Thoracic aorta (tissue), 2 donors: ENCODE measurements at places on chromosomes 1 and 21. TPM values are rescaled to one million over a fixed set of nuclear protein-coding genes. Genes with fewer than 3 reads are reported as not detected.

The MSH4 gene
- 0.27 TPM for total RNA-seq

The RCOR3 gene
- total RNA-seq: 70.3 TPM

The LY9 gene
- 0.41 TPM for total RNA-seq

The SLX9 gene
- 10.6 TPM for total RNA-seq

The CASQ2 gene
- total RNA-seq: 6.6 TPM

The PHTF1 gene
- total RNA-seq: 21.2 TPM

The SLAMF9 gene
- total RNA-seq: not detected

The RTCA gene
- 23.8 TPM for total RNA-seq

The CDK18 gene
- 18.6 TPM for total RNA-seq

The SH2D1B gene
- not detected for total RNA-seq

DNA sequence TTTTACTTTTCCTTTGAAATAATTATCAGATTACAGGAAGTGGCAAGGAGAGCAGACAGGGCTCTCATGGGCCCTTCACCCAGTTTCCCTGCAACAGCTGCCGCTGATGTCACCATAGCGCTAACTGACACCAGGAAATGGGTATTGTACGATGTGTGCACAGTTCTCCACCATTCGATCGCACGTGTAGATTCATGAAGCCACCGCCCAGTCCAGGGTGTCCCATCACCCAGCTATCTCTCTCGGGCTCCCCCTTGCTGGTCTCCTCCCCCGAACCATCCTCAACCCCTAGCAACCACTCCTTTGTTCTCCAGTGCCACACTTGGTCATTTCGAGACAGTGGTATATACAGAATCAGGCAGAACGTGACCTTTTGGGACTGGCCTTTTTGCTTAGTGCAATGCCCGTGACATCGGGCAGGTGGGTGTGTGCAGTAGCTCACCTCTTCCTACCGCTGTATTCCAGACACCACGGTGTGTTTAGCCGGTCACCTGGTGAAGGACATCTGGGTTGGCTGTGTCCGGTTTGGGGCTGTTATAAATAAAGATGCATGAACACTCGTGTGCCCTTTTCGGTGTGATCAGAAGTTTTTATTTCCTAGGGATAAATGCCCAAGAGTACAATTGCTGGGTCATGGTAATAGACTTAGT is 118.4 kb downstream of the CRYAA start:
- no peak for DNase-seq
- H3K4me1 ChIP-seq: no peaks in the 10 kb centered on the region
- H3K27ac ChIP-seq: no peak overlapping the region
- no peaks in the 10 kb centered on the region for H3K27me3 ChIP-seq
- H3K36me3 ChIP-seq: no peaks in the 10 kb centered on the region
- H3K4me3 ChIP-seq: no peak overlapping the region

- H3K27ac ChIP-seq: no peak overlapping the region
- no peaks in the 10 kb centered on the region for H3K36me3 ChIP-seq
- no peak for DNase-seq
- no peaks in the 10 kb centered on the region for H3K4me1 ChIP-seq
Observed at GRCh38 chr1:116808200-116808847, 54.1 kb downstream of the CD2 start.

DNA sequence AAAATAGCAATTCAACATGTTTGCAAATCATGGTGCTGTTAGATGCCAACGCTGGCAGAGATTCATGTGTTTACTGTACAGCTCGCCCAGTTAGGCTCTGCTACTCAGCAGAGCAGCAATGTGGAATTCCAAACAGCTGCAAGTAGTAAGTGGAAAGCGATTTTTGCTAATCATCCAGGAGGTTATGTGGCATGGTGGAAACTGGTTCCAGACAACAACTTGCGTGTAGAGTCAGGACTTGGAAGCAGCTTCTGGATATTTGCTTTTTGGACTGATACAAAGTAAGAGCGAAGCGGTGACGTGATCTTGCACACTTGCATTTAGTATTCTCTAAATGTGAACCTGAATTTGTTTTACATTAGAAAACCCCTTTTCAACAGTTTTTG is 27.1 kb upstream of the HHAT start:
- H3K27me3 ChIP-seq: no peaks in the 10 kb centered on the region
- H3K27ac ChIP-seq: no peak overlapping the region
- H3K4me1 ChIP-seq: peaks cover 3% of the 10 kb centered on the region

GRCh38 chr1:81224222-81224621 is 576.5 kb upstream of the ADGRL2 start:
- H3K4me1 ChIP-seq: no peaks in the 10 kb centered on the region
- no peak overlapping the region for H3K4me3 ChIP-seq
- H3K27ac ChIP-seq: no peak overlapping the region
- H3K27me3 ChIP-seq: no peaks in the 10 kb centered on the region

DNA sequence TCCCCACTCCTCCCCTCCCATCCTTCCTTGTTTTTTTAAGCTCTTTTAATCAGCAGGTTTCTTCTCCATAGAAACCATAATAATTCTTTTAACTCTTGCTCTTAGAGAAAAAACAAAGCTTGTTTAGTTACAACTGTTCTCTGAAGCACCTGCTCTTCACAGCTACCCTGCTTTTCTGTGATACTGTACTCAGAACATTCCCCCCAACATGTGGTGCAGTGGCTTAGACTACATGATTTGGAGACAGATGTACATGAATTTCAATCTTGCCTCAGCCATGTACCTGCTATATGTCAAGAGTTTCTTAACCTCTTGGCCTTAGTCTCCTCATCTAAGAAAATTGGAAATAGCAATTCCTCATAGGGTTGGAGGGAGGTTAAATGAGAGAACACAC is 33.5 kb downstream of the LAMC2 start:
- H3K36me3 ChIP-seq: no peaks in the 10 kb centered on the region
- no peaks in the 10 kb centered on the region for H3K27me3 ChIP-seq

DNA sequence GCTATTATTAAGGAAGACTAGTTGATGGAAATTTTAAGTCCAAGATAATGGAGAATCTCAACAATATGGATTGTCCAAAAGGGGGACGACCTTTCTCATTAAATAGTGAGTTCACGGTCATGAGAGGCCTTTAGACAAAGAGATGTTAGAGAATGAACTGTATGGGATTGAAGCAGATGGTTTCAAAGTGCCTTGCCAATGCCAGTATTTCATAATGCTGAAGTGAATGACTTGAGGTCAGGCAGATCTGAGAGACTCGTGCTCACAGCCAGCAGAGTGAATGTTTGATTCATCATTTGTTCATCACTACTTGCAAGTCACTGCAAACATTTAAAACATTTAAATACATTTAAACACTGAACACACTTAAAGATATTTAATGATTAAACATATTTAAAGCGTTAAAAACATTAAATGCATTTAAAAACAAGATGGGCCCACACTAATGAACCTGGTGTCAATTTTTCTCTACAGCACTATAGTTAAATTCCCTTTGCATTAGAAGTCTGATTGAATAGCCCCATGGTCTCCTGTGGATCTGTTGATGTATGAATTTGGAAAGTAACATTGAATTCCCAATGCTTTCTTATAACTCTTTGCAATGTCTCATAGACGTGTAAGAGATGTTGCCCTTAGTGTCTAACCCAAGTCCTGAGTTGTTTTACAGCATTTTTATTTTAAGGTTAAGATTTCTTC is 80.7 kb downstream of the TGFB2 start:
- H3K4me3 ChIP-seq: no peak overlapping the region
- H3K27me3 ChIP-seq: no peaks in the 10 kb centered on the region
- no peaks in the 10 kb centered on the region for H3K4me1 ChIP-seq

DNA sequence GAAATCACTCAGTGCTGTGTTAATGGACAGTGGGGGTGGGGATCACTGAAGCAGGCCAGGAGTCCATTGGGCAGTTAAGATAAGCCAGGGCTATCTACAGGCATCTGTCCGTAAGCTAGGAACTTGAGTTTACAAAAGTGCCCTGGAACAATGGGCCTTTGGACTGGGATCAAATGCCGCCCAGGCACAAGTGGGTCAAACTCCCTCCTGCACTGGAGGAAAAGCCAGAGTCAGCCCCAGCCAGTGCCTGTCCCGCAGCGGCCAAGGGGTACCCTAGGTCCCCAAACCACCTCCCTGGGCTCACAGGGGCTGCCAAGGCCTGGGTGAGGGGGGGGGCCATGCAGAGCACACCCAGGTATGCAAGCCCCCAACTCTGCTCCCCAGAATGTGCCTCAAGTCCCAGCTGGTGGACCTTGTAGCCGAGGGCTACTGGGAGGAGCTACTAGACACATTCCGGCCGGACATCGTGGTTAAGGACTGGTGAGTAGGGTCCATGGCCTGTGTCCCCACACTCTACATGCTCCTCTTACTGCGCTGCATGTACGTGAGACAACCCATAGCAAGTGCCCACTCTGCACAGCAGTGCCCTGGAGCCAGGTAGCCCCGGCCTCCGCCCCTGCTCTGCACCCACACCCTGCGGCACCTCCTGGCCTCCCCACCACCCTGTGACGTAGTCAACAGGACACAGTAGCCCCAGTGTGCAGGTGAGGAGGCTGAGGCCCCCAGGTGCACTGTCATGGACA is 7.7 kb downstream of the FBXO6 start:
- H3K36me3 ChIP-seq: peaks cover 21% of the 10 kb centered on the region
- peaks cover 5% of the 10 kb centered on the region for H3K4me1 ChIP-seq
- H3K27me3 ChIP-seq: no peaks in the 10 kb centered on the region
- DNase-seq: no peak
- no peak overlapping the region for H3K27ac ChIP-seq
- H3K4me3 ChIP-seq: no peak overlapping the region

GRCh38 chr1:86516335-86516734 is 30.5 kb upstream of the CLCA4 start:
- no peaks in the 10 kb centered on the region for H3K4me1 ChIP-seq
- no peaks in the 10 kb centered on the region for H3K27me3 ChIP-seq
- no peak overlapping the region for H3K27ac ChIP-seq
- no peak overlapping the region for H3K4me3 ChIP-seq
- no peaks in the 10 kb centered on the region for H3K36me3 ChIP-seq

DNA sequence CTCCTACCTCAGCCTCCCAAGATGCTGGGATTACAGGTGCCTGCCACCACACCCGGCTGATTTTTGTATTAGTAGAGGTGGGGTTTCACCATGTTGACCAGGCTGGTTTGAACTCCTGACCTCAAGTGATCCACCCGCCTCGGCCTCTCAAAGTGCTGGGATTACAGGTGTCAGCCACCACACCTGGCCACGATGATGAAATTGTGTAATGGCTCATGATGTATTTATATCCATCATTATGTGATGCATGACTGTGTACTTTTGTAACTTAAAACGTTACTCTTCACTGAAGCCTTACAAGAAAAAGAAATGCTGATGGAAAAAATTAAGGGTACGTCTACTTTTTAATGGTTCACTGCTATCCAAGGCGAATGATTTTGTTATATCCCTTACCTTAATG is 7.5 kb downstream of the TARDBP start:
- H3K4me3 ChIP-seq: no peak overlapping the region
- no peak overlapping the region for H3K27ac ChIP-seq
- H3K27me3 ChIP-seq: no peaks in the 10 kb centered on the region
- H3K4me1 ChIP-seq: no peaks in the 10 kb centered on the region
- peaks cover 88% of the 10 kb centered on the region for H3K36me3 ChIP-seq
- DNase-seq: no peak

- H3K36me3 ChIP-seq: no peaks in the 10 kb centered on the region
- no peaks in the 10 kb centered on the region for H3K4me1 ChIP-seq
- no peak overlapping the region for H3K27ac ChIP-seq
- DNase-seq: no peak
- no peak overlapping the region for H3K4me3 ChIP-seq
Observed at GRCh38 chr1:227741166-227741870, 6.1 kb downstream of the SNAP47 start.

GRCh38 chr21:16792101-16792500 is 720.7 kb upstream of the CXADR start:
- no peak overlapping the region for H3K27ac ChIP-seq
- H3K27me3 ChIP-seq: no peaks in the 10 kb centered on the region
- no peaks in the 10 kb centered on the region for H3K36me3 ChIP-seq
- DNase-seq: no peak

DNA sequence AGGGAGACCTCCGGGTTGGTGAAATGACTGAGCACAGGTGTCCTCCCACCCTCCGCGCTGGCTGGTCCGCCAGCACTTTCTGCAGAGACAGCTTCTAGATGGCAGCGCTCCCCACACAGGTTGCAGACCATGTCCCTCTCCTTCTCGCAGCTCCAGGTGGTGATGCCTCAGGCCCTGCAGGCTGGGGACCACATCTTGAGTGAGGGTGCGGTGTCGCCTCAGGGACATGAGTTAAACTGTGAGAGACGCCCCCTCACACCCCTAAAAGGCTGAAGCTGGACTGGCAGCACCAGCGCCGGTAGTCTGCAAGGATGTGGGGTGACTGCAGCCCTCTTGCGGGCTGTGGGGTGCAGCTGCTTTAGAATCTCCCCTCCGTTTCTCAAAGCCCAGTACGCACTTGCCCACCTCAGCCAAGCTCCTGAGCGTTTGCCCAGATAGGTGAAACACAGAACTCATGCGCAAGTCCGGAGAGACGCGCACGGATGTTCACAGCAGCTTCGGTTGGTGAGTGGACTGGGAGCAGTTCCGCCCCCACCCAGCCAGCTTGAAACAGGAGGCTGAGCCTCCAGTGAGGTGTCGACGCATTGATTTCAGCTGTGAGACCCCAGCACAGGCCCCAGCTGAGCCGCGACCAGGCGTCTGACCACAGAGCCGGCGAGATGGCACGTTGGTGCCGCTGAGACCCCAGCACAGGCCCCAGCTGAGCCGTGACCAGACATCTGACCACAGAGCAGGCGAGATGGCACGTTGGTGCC is 28.6 kb downstream of the COL6A1 start:
- no peak overlapping the region for H3K4me3 ChIP-seq
- H3K36me3 ChIP-seq: no peaks in the 10 kb centered on the region
- no peaks in the 10 kb centered on the region for H3K27me3 ChIP-seq
- H3K4me1 ChIP-seq: no peaks in the 10 kb centered on the region
- H3K27ac ChIP-seq: no peak overlapping the region

- H3K4me3 ChIP-seq: no peak overlapping the region
- no peak for DNase-seq
- H3K27ac ChIP-seq: no peak overlapping the region
Observed at GRCh38 chr1:22118291-22118992, 24.5 kb downstream of the WNT4 start.

DNA sequence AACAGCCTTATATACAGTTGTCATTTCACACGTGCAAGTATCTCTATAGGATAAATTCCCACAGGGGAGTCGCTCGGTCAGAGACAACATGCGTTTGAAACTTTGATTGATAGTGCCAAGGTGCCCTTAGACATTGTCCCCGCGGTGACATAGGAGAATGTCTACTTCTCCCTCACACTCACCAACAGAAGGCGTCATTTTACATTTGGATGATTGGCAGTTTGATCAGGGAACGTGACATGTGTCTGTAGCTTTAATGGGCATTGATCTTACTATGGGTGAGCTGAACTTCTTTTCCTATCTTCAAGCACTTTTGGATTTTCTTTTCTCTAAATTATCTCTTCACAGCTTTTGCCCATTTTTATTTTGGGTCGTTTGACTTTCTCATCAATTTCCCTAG is 42.6 kb upstream of the PAX7 start:
- H3K36me3 ChIP-seq: no peaks in the 10 kb centered on the region
- peaks cover 4% of the 10 kb centered on the region for H3K4me1 ChIP-seq
- DNase-seq: no peak
- H3K27me3 ChIP-seq: no peaks in the 10 kb centered on the region
- no peak overlapping the region for H3K4me3 ChIP-seq

DNA sequence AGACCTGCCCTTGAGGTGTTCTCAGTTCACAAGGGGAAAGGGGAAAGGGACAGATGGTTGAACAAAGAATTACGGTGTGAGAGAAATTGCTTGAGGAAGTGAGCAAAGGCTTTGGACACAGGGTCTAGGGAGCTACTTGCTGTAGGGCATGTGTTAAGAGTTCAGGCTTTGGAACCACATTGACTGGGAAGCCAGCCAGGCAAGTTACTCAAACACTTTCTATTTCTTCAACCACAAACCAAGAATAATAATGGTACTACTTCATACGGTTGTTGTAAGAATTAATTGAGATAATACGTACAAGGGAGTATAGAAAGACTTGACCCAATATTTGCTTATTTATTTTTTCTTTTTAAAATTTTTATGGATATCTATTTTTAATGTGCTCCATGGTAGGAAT is 26.6 kb downstream of the AK4 start:
- peaks cover 20% of the 10 kb centered on the region for H3K4me1 ChIP-seq
- H3K27ac ChIP-seq: no peak overlapping the region
- no peak for DNase-seq
- H3K4me3 ChIP-seq: peak overlapping the region; percentile 3
